ENCODE measurements at places on chromosomes 3 and 15.

DNA sequence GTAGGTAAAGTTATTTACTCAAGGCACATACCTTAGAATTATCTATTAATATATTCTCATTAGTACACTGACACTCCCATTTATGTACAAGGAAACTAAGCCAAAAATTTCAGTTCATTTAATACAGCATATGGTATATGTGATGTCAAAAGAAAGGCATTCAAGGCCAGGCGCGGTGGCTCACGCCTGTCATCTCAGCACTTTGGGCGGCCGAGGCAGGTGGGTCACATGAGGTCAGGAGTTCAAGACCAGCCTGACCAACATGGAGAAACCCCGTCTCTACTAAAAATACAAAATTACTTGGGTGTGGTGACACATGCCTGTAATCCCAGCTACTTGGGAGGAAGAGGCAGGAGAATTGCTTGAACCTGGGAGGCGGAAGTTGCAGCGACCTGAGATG lies 435.2 kb downstream of the GBE1 start:
- DNase-seq, result no peak

DNA sequence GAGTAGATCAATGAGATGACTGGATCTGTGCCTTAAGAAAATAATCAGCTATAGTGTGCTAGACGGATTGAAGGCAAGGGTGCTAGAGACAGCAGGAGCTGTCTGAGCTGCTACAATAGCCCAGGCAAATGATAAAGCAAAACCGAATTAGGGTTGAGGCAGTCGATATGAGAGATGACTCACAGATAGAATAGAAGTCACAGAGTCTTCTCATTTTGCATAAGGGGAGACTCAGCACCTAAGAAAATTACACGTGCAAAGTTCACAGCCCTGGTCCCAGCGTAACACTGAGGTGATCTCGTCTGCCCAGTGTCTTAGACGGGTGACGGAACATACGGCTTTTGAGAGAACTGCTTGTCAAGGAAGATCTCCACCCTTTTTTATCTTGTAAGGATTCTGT lies 11.6 kb downstream of the LPP start:
- no peak for DNase-seq

GRCh38 chr3:180267202-180267843 lies 230.6 kb upstream of the PEX5L start:
- DNase-seq, result no peak

- DNase-seq, result no peak
These were observed 209.8 kb upstream of the ATP11B start for GRCh38 chr3:182583545-182583944.

GRCh38 chr3:105187344-105187743 lies 179.4 kb upstream of the ALCAM start:
- DNase-seq, result no peak

DNA sequence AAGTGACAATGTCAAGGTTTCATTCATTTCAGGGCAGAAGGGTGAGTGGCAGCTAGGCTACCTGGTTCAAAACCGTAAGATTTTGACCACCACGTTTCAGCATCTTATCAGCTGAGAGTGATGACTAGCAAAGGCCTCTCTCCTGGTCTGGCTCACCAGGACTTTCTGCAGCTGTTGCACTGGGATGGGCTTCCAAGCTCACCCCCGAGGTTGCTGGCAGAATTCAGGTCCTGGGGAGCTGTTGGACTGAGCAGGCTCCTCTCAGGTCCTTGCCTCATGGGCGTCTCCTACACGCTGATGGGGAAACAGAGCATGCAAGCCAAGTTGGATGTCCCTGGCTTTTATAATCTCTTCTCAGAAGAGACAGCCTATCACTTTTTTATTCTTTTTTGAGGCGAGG lies 88.8 kb upstream of the RNU6-1 start:
- DNase-seq, result no peak

DNA sequence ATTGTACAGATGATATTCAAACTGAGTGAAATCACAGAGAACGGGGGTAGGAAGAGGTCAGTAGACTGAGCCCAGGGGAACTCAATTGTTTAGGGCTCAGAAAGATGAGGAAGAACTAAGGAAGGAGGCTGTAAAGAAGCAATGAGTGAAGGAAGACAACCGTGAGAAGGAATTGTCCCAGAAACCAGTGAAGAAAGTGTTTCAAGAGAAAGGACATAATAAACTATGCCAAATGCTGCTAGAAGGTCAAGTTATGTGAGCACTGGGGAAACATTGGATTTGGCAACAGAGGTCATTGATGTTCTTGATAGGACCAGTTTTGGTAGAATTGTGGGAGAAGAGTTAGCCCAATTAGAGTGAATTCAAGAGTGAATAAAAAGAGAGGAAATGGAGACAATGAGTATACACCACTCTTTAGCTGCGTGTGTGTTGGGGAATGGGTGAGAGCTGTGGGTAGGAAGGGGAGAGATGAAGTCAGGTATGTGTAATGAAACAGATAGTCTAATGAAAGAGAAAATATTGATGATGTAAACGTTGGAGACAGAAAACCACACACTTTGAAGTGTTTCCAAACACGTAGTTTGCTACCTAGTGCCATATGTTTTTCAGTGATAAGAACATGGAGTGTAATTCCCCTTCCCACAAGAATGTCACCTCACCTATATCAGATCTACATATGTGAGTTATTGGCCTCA lies 42.5 kb upstream of the MME start:
- no peak for DNase-seq

DNA sequence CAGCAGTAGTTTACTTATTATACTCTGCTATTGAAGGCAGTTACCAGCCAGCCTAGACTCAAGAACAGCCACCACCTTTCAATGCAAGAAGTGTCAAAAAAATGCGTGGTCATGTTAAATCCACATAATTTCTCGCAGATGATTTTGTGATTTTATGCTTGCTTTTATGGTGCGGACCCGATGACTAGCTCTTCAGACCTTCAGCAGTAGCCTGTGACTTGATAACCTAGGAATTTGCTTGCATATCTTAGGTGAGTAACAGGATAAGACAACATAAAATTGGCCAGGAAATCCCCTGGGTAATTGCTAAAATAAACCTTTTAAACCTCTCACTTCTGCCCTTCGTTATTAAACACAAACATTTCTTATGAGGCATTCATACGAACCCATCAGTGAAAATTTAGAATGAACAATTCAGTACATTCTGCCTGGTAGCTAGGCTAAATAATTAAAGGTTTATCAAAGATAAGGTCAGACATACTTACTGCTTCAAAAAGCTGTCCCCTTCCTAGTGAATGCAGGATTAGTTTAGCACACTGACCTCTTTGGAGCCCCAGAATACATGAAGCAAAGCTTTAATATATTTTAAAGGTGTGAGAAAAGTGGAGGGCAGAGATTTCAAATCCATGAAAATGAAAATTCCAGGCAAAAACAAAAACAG lies 798.8 kb downstream of the OTOL1 start:
- no peak for DNase-seq

DNA sequence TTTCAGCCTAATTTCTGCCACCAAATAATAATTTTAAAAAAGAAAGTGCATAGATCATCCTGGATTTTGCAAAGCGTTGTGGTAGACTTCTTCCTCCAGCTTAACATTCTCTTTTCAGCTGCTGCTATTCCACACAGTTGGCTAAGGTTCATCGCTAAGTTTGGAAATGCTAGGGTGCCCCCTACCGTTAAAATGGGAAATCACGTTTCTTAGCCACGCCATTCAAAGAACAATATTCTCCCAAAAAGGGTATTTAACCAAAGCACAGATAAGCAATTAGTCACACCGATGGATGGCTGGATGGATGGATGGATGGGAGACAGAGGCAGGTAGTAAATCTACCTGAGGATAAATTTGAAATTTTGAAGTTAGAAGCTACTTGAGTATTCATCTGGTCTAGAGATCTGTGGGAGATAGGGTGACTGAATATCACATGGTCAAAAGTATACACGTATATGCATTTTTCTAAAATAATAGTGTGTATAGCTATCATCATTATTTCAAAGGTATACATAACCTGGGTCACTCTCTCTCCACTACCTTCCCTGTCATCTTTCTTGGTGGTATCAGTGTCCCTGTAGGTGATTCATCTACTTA lies 67.2 kb downstream of the EFHB start:
- no peak for DNase-seq

DNA sequence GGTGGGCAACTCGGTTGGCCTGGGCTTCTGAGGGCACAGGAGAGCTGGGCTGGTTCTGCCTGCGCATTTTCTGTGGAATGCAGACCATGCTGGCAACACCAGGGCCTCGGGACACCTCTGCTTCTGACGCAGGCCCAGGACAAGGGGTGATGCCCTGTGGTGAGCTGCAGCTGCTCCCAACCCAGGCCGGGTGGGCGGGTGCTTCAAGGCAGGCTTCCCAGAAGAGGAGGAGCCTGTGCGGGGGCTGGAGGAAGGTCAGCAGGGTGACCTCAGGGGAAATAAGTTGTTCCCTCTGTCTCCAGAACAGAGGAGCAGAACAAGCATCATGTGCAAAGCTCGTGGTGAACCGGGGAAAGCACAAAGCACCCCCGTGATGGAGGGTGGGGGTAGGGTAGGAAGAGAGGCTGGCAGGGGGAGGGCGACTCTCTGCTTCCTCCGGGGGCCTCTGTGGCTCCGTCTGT lies 11.0 kb upstream of the PLXNA1 start:
- DNase-seq, result no peak

GRCh38 chr3:33914212-33914611 lies 115.8 kb downstream of the PDCD6IP start:
- no peak for DNase-seq

DNA sequence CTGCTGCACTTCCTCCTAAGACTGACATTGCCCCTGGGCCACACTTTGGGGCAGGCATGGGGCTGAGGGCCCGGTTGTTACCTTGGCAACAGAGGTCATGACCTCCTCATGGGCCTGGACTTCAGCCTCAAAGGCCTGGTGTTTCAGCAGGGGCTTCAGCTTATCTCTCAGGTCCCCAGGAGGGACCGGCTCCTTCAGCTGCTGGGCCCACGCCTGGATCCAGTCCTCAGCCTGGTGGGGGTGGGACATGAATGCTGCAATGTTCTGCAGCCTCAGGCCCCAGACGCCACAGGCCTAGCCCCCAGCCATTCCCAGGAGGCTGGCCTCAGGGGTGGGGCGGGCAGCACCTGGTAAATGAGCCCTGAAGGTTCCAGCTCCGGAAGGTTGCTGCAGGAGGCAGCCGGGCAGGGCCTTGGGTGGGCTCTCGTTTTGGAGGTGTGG lies 27.6 kb downstream of the SPTBN5 start:
- no peak for DNase-seq

DNA sequence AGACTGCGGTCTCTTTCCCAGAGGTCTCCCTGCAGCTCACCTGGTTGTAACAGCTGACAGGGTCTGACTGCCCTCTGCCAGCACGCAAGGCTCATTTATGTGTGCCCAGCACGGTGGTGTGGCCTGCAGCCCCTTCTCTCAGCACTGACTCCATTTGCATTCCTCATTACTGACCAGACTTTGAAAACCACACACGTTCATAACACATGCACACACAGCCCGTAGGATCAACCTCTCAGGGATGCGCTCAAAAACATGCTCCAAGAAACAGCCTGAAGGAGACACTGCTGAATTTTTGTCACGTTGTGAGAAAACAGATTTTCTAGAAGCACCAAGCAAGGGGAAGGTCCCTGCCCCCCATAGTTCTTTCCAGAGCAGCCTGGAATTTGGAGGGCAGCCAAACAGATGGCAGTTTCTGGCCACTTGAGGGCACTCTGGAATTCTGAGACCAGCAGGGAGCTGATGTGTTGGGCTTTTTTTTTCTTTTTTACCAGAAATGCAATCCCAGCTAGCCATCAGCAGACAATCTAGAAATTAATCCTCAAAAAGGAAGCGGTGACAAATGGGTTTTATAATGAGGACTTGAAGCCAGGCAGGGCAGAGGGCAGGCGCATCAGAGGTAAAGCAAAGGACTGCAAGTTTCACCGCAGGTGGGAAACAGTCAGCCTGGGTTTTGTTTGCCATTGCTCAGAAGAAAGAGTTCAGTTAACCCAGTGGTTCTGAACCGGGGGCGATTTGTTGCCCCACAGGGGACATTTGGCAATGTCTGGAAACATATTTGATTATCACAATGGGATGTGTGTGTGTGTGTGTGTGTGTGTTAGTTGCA lies 170.5 kb upstream of the PROK2 start:
- DNase-seq, result peak; percentile 82

DNA sequence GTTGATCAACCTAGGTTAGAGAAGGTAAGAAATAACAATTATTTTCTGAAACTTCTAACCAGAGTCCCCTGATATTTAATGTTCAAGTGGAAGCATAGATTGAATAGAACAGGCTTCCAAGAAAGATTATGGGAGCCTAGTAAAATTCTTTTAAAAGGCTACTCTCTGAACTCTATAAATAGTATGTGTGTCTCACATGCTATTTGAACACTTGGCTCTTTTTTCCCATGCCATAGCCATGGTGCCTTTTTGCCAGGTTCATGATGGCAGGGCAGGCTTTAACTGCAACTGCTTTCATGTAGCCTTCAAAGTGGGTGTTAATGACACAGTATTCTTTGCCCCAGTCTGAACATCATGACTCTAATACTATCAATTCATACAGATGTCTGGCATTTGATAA lies 22.9 kb upstream of the STRIT1 start:
- DNase-seq, result no peak

All from left forelimb (tissue), 1 donor.